ENCODE measurements at places on chromosomes 2 and 18. TPM values are rescaled to one million over a fixed set of nuclear protein-coding genes. Genes with fewer than 3 reads are reported as not detected.

Gene MYO3B
- 4.1 TPM for total RNA-seq

- H3K36me3 ChIP-seq: no peaks in the 10 kb centered on the region
- no peaks in the 10 kb centered on the region for H3K4me1 ChIP-seq
- H3K27ac ChIP-seq: no peak overlapping the region
- no peaks in the 10 kb centered on the region for H3K27me3 ChIP-seq
- no peak for DNase-seq
Measured at GRCh38 chr2:133458280-133458679, 110.0 kb downstream of the NCKAP5 start.

- no peaks in the 10 kb centered on the region for H3K27me3 ChIP-seq
- H3K4me3 ChIP-seq: no peak overlapping the region
- no peak overlapping the region for H3K27ac ChIP-seq
- H3K36me3 ChIP-seq: no peaks in the 10 kb centered on the region
- DNase-seq: no peak
- no peaks in the 10 kb centered on the region for H3K4me1 ChIP-seq
Measured at GRCh38 chr2:217694291-217694690, 308.5 kb downstream of the TNS1 start.

- no peak overlapping the region for H3K4me3 ChIP-seq
- DNase-seq: no peak
- no peak overlapping the region for H3K27ac ChIP-seq
- H3K27me3 ChIP-seq: no peaks in the 10 kb centered on the region
Measured at GRCh38 chr18:10965119-10965518, 184.2 kb downstream of the PIEZO2 start.

Gene RETSAT
- total RNA-seq: 26.8 TPM

Gene PROKR1
- total RNA-seq: not detected

Gene LONRF2
- total RNA-seq: 0.10 TPM
